ENCODE measurements at places on chromosomes 7 and 10.
A peak's percentile ranks its signal among the peaks of the same experiment; 100 is the strongest.

- no peak for DNase-seq
Observed at GRCh38 chr10:75607576-75607975, 176.2 kb downstream of the LRMDA start.

DNA sequence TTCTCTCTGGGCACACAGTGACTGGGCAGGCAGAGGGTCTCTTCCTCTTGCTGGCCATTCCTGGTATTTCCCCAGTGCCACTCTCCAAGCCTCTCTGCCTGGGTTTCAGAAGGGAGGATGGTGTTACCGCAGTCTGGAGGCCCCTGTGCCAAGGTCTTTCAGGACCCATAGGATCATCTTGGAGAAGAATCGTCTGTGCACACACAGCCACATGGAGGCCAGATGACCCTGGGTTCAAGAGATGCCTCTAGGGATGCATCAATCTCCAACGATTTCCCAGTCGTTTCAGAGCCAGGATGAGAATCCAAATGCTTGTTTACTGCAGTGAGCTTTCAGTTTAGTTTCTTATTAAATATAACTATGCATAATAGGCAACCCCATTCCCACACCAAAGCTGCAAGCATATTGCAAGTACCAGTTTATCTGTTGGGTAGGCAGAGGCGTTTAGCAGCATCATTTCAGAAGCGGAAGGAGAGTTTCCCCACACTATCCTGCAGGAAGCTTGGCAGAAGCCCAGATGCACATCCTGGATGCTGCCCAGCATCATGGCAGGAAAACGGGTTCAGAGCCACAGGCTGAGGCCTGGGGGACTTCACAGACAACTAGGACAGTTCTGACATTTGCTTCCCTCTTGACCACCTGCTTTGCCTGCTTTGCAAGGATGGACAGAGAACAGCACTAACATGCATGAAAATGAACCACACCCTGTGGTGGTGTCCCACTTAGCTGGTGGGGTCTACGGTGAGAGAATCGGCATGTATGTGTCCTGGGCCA is 134.7 kb upstream of the FAM20C start:
- DNase-seq, result no peak

DNA sequence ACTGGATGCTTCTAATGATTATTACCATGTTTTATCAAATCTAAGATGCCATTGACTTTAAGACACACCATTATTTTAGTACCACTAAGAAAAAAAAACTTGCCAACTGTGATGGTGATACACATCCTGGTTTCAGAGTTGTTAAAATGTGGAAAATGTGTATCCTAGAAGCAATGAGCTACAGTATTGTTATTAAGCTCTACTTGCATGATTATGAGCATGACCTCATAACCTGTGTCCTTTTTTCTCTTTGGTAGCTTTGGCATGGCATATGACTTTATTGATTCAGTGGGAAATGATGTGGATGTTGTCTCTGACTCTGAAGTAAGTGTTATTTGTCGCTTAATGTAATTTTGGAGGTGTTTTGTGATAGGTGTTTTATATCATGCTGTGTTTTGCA is 3.3 kb downstream of the EDRF1 start:
- no peak for DNase-seq

DNA sequence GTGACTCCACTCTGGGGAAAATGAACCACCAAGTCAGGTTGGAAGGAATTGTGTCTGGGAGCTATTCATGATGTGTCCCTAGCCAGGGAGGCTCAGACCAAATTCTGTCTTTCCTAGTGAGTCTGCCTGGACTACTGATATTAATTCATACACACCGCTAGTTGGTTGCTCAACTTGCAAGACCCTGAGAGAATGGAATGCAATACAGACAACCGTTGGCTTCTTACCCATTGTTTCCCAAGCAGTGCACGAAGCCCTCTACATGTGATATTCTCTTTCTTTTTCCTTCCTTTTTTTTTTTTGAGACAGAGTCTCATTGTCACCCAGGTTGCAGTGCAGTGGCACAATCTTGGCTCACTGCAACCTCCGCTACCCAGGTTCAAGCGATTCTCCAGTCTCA is 19.4 kb upstream of the SRGN start:
- DNase-seq, result no peak

DNA sequence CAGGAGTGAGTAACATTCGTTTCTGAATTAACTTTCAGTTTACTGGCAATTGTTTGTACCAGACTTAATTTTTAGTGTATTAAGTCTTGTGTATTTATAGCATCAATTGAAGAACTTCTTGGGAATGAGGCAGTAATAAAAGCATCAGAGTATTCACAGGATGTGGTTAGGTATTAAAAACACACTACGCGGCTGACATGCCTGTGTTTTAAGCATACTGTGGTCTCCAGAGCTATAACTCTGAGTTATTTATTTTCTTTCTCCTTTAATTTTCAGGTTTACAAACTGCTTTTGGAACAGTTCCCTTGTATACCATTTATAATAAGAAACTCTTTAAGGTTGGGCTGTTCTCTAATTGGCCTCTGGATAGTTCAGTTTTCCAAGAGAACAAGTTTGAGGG is 626.1 kb upstream of the NRG3 start:
- no peak for DNase-seq

GRCh38 chr10:103765168-103765567 is 90.2 kb downstream of the SH3PXD2A start:
- DNase-seq, result no peak

DNA sequence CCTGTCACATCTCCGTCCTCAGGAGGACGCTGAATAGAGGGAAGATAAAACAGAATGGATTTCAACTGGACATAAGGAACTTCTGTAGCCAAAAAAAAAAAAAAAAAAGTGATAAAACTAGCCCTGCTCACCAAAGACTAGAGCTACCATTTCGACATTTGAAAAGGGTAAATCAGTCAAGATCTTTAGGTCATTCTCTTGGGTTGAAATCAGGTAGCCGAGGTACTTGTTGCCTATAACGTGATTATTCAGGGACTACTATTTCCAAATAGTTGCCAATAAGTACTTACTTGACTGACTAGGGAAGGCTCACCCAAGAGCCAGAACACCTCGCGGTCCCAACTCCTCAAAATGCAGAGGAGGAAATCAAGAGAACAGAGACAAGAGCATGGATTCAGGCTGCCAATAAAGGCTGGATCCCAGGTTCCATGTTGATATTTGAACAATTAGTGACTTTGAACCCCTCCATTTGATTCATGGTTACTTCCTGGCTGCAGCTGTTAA is 2.0 kb downstream of the RHEB start:
- DNase-seq, result no peak

DNA sequence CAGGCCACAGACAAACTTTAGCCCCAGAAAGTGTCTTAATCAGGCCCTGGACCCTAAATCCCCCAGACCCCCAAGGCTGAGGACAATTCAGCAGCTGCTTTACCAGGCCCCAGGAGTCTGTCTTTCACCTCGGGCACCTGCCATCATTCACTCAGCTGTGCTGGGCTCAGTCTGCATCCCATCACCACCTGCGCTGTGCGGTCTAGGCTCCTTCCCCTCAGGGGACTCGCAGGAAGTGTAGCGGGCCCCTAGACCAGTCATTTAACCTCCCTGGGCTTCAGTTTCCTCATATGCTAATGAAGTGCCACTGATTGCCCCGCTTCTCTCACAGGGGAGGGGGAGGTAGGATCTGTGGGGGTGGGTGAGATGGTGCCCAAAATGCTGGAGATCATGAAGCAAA is 76.4 kb upstream of the ZMIZ1 start:
- DNase-seq, result no peak

DNA sequence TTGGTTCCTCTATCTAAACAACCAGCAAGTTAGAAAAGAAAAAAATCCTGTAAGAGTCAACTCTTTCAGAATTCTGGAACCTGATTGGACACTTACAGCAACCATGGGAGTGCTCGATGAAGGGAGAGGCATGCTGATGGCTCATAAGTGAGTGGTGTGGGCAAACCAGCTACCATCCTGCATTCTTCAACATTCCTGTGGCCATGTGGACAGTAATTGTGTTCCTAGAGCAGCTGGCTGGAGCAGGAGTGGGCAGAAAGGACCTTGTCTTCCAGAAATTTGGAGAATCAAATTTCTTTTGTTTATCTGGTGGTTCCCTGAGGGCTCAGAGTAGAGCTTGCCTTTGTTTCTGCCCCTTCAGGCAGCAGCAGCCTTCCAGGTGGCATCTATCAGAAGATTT is 22.5 kb upstream of the MYL7 start:
- DNase-seq, result no peak

GRCh38 chr10:3239920-3240894 is 67.6 kb upstream of the PITRM1 start:
- peak; percentile 10 for DNase-seq

- no peak for DNase-seq
Observed at GRCh38 chr10:122388287-122388997, 13.9 kb downstream of the PLEKHA1 start.

DNA sequence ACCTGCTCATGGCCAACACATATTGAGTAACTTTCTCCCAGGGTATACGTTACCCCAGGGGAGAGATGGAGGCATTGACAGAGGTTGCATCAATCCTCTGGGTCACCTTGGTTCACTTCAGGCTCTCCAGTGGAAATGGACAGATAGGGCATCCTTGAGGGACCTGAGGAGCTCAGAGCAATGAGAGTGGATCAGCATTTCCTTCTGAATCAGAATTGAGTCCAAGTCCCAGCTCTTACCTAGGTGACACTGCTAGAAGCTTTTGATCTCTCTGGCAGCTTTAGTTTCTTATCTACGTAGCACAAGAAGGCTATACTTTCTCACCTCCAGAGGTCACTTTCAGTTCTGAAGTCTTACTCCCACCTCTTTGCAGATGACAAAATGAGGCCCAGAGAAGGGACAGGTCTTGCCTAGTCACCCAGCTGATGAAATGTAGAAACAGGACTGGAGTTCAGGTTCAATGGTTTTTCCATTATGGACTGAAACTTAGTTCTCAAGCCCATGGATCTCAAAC is 35.2 kb downstream of the PANK1 start:
- no peak for DNase-seq

DNA sequence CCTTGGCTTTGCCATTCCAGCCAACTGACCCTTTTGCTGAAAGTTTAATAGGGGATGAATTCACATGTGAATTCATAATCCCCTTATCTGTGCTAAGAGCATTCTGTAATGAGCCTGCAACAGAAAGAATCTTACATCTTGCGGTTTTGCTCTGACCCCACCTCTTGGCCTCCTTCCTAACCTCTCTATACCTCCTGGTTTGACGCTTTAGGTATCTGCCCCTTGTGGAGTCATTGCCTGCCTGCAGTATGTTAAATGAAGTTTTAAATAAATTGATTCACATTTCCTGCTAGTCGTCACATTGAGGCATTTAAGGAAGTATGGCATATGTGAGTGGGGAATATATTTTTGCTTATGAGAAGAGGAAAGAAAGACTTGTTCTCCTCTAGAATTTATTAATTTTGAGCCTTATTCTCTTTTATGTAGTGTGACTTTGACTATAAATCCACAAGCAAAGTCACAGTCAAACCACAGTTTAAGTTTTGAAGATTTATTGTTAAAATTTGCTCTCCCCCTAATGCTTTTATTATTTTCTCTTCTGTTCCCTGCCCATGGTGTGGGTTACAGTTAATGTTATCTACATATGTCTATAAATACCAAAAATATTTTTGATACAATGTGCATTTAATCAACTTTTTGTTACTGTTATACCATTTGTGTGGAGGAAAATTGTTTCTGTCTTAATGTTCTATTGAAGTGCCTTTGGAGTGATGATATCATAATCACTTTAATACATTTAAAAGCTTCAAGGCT is 60.9 kb downstream of the LRMDA start:
- DNase-seq, result peak; percentile 22

- DNase-seq, result no peak
Observed at GRCh38 chr10:104895541-104895940, 254.5 kb downstream of the SORCS3 start.

DNA sequence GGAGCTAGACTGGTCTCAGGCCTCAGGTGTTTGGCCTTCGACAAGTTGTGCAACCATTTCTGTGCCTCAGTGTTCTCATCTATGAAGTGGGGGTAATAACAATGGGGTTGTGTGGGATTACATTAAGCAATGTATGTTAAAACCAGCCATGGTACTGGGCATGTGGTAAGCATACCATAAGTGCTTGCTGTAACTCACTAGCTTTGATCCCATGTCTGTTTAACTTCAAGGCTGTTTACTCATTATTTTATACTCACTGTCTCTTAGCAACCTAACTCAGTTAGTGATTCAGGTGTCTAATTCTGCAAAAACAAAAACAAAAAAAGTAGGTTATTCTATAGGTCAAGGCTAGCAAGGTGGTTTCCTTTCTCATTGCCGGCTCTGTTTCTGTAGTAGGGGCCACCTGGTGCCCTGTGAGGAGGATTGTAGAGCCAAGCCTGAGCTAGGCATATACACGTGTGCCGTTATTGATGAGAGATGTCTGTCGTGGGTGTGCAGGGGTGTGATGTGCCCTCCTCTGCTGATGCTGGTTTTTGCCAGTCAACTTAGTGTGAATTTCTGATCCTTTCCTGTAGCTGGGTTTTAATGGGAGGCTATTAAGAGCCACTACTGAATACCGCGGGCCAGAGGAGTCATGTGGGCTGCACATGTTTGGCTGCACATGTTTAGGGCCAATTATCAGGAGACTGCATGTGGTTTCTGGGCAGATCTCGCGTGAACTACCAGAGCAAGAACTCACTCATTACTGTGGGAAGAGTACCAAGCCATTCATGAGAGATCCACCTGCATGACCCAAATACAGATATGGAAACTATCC is 56.2 kb downstream of the EEPD1 start:
- DNase-seq, result peak; percentile 29

DNA sequence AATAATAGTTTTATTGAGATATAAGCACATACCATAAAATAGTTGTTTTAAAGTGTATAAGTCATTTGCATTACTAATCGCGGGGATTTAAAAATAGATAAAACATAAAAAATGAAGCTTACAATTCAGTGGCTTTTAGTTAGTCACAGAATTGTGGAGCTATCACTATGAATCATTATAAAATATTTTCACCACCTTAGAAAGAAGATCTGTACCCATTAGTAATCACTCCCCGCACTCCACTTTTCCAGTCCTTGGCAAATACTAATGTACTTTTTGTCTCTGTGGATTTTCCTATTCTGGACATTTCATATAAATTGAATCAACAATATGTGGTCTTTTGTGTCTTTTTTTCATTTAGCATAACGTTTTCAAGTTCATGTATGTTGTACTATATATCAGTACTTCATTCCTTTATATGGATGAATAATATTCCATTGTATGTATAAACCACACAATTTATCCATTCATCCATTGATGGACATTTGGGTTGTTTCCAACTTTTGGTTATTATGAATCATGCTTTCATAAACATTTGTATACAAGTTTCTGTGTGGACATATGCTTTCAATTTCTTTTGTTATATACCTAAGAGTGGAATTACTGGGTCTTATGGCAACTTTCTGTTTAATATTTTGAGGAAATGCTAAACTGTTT is 162.5 kb downstream of the MAGI2 start:
- no peak for DNase-seq

DNA sequence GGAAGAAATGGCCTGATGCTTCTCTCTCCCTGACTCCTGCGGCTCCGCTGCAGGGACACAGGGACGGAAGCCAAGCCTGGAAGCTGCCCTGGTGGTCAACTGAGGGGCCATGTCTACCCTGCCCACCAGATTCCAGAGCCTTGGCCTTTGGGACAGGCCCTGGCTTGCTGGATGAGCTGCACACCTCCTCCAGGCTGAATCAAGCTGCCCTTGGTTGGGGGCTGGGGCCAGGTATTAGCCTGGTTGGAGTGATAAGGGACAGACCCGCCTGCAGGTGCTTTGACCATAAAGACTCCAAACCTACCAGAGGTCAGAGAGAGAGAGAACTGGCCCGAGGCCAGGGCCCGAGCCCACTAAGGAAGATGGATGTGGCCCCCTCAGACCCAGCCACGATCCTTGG is 30.1 kb downstream of the CRHR2 start:
- DNase-seq, result no peak

Data from suppressor macrophage (primary cell).